ENCODE measurements at places on chromosomes 12 and 14. TPM values are rescaled to one million over a fixed set of nuclear protein-coding genes. Genes with fewer than 3 reads are reported as not detected.

DNA sequence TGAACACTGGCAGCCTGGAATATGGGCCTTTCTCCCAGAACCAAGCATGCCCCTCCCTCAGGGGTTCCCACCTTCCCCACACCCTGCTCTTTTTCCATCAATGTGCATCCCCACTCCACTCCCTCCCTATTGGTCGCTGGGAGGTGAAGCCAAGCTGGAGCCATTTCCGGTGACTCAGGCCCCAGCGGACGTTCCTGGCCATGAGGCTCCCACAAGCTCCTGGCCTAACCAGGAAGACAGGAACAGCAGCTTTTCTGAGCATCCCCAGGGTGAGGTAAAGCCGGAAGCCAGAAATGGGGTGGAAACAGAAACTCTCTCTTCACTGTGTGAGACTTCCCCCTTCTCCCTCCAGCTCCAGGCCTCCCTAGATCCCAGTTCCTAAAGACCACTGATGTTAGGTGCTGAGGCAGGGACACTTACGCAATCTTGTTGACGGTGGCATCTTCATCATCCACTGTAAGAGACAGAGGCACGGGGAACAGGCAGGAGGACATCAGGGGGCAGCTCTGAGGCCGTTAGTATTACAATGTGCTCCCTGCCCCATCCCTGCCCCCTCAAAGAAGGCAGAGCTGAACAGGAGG is 5.1 kb downstream of the LMBR1L start:
- DNase-seq, result no peak

- DNase-seq, result no peak
Observed at GRCh38 chr12:84508851-84509260, 403.7 kb downstream of the SLC6A15 start.

The SLC24A4 gene
- 0.30 TPM for polyA plus RNA-seq

GRCh38 chr14:60970146-60970545 is 10.7 kb downstream of the TRMT5 start:
- no peak for DNase-seq

DNA sequence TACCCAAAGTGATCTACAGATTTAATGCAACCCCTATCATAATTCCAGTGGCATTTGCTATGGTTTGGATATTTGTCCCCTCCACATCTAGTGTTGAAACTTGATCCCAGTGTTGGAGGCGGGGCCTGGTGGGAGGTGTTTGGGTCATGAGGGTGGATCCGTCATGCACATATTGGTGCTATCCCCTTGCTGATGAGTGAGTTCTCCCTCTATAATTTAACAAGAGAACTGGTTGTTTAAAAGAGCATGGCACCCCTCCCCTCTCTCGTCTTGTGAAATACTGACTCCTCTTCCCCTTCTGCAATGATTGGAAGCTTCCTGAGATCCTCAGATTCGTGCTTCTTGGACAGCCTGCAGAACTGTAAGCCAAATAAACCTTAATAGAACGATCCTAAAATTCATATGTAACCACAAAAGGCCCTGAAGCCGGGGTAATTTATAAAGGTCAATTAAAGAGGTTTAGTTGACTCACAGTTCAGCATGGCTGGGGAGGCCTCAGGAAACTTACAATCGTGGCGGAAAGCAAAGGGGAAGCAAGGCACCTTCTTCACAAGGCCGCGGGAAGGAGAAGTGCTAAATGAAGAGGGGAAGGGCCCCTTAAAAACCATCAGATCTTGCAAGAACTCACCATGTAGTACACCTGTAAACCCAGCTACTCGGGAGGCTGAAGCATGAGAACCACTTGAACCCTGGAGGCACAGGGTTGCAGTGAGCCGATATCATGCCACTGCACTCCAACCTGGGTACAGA is 41.2 kb downstream of the SLC39A9 start:
- DNase-seq, result no peak

The LRRC43 gene
- polyA plus RNA-seq, result 8.0 TPM

- no peak for DNase-seq
Observed at GRCh38 chr12:26535826-26536225, 297.2 kb downstream of the ITPR2 start.

The PROX2 gene
- polyA plus RNA-seq, result 0.44 TPM

DNA sequence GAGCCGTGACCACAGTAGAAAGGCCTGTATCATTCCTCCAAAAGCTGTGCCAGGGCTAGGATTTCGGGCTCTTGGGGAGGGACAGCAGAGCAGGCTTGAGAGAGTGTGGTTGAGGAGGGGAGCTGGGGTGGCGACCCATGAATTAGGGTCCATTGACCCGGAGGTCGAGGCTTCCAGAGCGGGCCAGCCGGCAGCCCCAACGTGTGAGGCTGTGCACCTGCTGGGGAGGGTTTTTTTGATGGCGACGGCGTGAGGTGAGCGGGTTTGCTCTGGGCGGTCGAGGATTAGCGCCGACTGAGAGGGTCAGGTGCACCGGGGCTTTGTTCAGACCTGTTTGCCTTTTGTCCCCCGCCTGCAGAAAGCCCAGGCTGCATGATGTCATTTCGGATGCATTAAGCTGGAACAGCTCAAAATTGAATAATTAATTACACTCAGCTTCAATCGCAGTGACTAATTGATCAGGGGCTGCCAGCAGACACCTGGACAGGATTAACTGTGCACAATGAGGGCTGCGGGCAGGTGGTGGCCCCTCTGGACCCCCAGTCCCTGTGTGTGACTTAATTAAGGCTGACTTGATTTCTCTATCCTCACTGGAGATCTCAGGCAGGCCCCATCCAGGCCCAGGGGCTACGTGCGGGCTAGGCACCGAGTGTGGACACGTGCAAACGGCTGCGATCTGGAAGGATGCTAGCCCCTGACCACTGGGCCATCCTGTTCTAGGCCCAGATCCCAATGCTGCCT is 42.1 kb upstream of the MEG3 start:
- no peak for DNase-seq

DNA sequence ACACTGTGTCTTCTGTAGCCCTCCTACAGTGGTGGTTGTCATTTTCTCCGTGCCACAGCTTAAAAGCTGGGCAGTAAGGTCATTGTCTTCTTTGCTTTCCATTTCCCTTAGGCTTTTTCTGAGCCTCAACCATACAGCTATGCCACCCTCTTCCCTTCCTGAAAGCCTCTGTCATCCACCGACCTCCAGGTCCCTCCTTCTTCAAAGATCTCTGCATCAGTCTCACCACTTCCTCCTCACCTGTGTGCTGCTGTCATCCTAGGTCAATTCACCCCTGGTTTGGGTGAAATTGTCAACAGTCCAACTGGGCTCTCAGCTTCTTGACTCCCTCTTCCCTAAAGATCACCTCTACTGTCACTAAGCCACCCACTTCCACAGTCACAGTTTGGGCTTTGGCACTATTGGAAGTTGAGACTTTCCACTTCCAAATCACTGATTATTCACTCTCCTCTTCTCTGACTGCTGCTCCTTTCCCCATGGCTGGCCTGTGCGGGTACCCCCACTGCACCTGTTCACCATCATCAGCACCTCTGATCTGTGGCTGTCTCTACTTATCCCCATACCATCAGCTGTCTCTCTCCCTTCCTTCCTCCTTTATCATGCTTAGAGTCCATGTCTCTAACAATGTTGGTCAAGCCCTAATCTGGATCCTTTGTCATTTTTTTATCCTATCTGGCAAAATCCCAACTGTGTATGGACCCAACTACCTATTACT is 15.5 kb upstream of the TSPAN9 start:
- no peak for DNase-seq

The TCL1B gene
- 0.41 TPM for polyA plus RNA-seq

The NPFF gene
- not detected for polyA plus RNA-seq

- DNase-seq, result no peak
Observed at GRCh38 chr12:96864335-96864734, 42.7 kb upstream of the NEDD1 start.

DNA sequence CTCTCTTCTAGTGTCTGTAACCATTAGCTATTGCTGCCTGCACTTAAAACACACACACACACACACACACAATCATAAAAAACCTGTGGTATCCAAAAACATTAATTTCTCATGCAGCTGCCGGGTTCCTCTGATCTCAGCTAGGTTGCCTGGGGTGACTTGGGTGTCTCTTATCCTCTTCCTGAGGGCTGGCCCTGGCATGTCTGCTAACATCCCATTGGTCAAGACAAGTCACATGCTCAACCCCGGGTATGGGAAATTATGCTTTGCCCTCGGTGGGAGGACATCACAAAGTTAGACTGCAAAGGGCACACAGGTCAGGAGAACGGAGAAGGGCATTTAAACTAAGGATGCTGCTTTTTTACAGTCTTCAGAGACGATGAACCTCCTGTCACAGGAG is 55.7 kb downstream of the TRPV4 start:
- no peak for DNase-seq

DNA sequence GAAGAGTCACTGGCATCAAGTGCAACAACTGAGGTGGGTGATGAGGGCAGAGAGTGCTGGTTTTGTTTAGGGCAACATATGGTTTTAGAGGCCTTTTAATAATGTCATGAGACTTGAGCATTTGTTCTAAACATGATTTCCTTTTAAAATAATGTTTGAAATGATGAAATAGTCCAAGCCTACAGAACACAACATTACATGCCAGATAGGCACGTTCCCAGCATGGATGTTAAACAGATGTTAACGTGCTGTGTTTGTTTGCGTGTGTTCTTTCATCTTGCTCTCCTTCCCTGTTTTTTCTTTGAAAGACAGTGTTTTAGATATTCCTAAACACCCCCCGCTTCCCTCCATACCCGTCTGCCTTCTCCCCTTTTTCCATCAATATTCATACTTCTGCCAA is 82.3 kb downstream of the RGS6 start:
- no peak for DNase-seq

- no peak for DNase-seq
Observed at GRCh38 chr12:56282579-56282978, 15.8 kb downstream of the COQ10A start.

The VWF gene
- polyA plus RNA-seq, result 8.1 TPM

The ADAM20 gene
- polyA plus RNA-seq, result 0.20 TPM

GRCh38 chr14:54566410-54567223 is at the start of gene SAMD4A:
Gene SAMD4A (plus strand): TSS chr14:54567128. CDS start chr14:54567917, 789 bp downstream.
- peak; percentile 59 for DNase-seq

The ULK1 gene
- polyA plus RNA-seq, result 29.2 TPM

GRCh38 chr14:76929927-76930326 is 98.6 kb downstream of the IRF2BPL start:
- DNase-seq, result no peak

The KRT71 gene
- polyA plus RNA-seq, result not detected

- DNase-seq, result no peak
Observed at GRCh38 chr14:67513631-67514108, 19.4 kb upstream of the PLEKHH1 start.

The MIPOL1 gene
- 11.3 TPM for polyA plus RNA-seq

- DNase-seq, result no peak
Observed at GRCh38 chr14:73613046-73613383, 698 bp downstream of the ACOT6 start.

DNA sequence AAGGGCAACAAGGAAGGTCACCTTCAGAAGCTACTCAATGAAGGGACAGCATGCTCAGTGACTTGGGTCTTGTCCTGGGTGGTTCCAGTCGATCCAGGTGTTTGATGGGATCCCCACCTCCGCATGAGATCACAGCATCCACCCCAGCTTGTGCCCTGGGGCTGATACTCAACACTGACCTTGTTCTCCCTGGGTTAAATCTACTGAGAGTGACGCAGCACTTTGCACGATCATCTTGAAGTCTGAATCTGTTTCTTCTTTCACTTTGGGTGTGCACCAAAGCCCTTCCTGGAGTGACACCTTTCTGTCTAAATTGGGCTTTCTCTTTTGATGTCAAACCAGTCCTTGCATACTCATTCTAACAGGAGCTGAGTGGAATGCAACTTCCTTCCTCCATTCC is 13.8 kb downstream of the NOS1 start:
- DNase-seq, result no peak

GRCh38 chr14:51207621-51208020 is 32.4 kb upstream of the TMX1 start:
- DNase-seq, result no peak

DNA sequence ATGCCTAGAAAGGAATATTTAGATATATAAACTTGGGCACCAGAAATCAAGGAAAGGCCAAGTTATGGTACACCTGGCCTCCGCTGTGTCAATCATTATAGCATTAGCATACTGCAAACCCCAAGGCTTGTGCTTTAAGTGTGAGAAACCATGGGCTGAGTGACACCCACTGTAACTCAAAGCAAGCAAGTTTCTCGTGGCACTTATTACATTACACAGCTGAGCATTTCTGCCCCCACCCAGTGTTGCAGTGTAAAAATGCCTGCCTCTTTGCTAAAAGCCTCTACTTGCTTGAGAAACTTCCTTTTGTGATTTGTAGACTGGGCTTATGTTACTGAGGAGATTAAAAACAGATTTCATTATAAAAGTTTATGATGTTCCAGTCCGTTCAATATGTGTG is 122.0 kb downstream of the TGFB3 start:
- no peak for DNase-seq

The NDRG2 gene
- polyA plus RNA-seq, result 157 TPM

GRCh38 chr12:91273560-91273959 is 90.9 kb upstream of the DCN start:
- no peak for DNase-seq

DNA sequence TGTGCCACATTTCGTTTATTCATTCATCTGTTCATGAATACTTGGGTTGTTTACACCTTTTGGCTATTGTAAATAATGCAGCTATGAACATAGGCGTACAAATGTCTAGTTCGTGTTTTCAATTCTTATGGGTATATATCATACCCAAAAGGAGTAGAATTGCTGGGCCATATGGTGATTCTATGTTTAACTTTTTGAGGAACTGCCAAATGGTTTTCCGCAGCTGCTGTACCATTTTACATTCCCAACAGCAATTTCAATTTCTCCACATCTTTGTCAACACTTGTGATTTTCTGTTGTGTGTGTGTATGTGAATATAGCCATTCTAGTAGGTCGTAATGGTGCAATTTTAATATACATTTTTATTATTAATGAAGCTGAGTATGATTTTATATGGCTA is 326.2 kb downstream of the ETNK1 start:
- DNase-seq, result no peak

DNA sequence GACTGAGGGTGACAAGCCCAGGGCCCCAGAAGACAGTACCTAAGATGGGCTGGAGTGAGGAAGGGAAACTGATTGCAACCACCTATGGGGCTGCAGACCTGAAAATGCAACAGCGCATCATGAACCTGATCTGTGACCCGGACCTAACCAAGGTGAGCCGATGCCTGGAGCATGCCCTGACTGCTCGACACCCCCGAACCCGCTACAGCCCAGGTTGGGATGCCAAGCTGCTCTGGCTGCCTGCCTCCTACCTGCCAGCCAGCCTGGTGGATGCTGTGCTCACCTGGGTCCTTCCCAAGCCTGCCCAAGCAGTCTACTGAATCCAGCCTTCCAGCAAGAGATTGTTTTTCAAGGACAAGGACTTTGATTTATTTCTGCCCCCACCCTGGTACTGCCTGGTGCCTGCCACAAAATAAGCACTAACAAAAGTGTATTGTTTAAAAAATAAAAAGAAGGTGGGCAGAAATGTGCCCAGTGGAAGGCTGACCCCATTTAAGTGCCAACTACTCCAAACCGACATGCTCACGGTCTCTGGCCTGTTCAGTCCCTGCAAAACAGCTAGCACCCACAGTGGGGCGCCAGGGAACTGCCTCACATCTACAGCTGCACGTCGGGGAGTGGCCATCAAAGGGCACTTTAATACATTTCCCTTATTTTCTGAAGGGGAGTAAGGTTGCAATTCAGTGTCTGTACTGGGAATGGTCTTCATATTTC is 4.2 kb downstream of the RDH5 start:
- no peak for DNase-seq
